Substantia nigra (tissue), 51 donors: ENCODE measurements at places on chromosomes 7 and 10.

GRCh38 chr10:125174360-125174759 is 14.0 kb upstream of the CTBP2 start:
- DNase-seq = no peak

GRCh38 chr10:86229376-86229775 is 137.2 kb downstream of the GRID1 start:
- no peak for DNase-seq

DNA sequence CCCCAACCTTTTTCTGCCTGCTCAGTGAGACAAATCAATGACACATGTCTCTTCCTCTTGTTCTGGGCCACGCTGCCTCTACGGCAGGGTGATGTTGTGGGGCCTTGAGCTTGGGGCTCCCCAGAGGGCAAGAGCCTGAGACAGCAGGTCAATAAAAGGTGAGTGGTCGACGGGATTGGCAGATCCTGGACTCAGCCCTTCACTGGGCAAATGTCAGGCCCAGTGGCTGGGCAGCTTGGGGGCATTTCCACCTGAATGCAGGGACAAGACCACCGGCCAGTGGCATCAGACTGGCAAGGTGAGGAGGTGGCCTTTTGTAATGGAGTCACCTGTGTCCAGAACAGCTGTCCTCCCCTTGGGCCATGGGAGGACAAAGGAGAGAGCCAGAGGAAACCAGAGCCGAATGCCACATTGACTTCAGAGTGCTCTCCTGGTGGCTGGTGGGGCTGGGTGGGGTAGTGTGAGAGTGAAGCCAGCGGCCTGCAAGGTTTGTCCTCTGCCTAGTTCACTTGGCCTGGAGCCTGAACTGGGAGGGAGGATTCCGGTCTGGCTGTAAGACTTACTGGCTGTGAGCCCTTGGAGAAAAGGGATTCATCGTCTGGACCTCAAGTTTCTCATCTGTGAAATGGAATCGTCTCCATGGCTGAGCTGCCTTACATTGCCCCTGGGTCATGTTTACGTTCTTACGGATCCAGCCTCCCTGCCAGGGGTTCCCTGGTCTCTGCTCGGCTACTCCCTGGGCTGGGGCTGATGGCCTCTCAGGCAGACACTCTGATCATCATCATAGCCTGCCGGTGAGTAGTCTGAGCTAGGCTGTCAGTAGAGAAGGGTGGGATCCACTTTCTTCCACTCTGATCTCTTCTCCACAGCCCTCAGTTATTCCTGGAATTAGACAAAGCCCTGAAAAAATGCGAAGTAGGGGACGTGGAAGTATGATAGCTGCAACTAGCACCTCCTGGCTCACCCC is 25.4 kb upstream of the CRHR2 start:
- DNase-seq = no peak

DNA sequence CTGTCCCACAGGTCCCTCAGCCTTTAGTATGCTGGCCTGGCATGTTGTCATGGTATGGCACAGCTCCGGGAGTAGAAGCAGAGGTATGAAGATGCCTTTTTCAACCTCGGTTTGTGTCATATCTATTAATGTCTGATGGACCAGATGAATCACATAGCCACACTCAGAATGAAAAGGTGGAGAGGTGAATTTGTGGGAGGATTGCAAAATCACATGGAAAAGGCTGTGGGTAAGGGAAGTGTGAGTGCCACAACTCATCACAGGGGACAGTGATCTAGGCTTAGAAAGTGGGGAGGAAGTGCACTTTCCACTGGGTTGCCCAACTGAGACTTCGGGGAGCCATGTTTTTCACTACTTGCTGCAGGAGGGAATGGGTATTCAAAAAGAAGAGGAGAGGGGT is 190.7 kb downstream of the WDR11 start:
- DNase-seq = no peak

- DNase-seq = no peak
Measured at GRCh38 chr7:1366801-1367405, 92.4 kb downstream of the MICALL2 start.

GRCh38 chr10:31940839-31941653 is 12.4 kb upstream of the ARHGAP12 start:
- no peak for DNase-seq

DNA sequence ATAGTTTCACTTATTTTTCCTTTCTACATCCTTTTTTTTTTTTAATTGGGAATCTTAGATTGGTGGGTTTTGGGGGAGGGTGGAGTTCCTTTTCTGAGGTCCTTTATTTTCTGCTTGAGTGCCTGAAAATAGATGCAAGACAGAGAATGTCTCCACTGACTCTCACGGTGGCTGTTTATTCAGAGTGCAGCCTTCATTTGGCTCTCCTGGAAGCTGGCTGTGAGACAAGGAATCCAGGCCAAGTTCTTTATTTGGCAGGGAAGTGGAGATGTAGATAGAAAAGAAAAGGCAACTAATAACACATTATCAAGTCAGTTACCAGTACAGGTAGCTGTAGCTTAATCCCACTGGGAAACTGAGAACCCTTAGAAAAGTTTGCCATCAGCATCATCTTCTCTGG is 118.6 kb downstream of the CNTNAP2 start:
- no peak for DNase-seq

- no peak for DNase-seq
Measured at GRCh38 chr7:77415476-77415822, 700 bp downstream of the GSAP start.

DNA sequence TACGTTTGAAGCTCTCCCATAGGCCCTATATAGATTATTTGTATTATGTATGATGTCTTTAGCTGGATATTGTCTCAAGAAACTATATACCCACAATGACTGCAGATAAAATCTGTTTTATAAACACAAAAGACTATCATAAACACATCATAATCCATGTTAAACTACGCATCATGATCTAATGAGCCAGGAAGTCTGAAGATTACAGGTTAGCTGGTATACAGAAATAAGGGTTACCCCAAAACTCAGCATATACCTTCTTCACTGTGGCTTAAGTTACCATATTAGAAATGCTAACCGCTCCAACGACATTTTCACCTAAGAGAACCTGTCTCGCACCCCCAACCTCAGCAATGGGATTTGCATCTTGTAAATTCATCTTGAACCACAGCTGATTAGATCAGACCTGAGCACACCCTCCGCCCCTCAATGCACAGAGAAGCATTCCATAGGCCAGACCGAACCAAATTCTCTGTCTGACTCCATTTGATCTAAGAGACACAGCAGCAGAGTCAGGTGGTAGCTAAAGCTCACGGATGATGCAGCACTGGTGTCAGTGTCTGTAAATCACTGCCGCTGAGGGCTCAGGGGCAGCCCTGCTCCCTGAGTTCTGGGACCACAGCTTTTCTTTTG is 124.9 kb downstream of the NPY start:
- DNase-seq = no peak

GRCh38 chr10:27998178-27998953 is 513 bp downstream of the ODAD2 start:
- no peak for DNase-seq

DNA sequence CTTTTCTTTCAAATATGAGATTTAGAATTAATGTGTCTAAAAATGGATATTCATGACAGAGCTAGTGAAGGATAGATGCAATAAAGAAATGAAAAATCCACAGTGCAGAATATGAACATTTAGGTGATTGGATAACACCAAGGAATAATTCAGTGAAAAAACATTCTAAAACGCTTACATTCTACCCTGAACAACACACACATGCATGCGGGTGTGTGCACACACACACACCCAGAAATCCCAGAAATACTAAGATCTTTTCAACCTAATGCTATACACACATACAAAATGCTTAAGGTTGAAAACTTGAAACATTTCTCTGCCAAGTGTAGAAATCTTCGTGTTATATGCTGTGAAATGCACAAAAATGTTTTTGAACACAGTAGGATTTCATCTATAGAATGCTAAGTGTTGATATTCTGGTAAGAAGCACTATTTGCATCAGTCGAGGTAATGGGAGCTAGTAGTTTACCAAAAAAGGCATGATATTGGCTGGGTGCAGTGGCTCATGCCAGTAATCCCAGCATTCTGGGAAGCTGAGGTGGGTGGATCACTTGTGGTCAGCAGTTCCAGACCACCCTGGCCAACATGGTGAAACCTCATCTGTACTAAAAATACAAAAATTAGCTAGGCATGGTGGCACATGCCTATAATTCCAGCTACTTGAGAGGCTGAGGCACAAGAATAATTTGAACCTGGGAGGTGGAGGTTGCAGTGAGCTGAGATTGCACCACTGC is 600.6 kb downstream of the PHTF2 start:
- no peak for DNase-seq
